NCI-H2171 treated with DMSO at 0.1 percent for 48 hours (cell line): ENCODE measurements at places on chromosomes 11 and 22.

GRCh38 chr11:62676698-62677097 is 2.2 kb downstream of the UBXN1 start:
- no peak for DNase-seq

- DNase-seq: no peak
Measured at GRCh38 chr11:15473954-15474837, 359.5 kb downstream of the INSC start.

- DNase-seq: no peak
Measured at GRCh38 chr11:12865863-12866595, 143.1 kb upstream of the RASSF10 start.

DNA sequence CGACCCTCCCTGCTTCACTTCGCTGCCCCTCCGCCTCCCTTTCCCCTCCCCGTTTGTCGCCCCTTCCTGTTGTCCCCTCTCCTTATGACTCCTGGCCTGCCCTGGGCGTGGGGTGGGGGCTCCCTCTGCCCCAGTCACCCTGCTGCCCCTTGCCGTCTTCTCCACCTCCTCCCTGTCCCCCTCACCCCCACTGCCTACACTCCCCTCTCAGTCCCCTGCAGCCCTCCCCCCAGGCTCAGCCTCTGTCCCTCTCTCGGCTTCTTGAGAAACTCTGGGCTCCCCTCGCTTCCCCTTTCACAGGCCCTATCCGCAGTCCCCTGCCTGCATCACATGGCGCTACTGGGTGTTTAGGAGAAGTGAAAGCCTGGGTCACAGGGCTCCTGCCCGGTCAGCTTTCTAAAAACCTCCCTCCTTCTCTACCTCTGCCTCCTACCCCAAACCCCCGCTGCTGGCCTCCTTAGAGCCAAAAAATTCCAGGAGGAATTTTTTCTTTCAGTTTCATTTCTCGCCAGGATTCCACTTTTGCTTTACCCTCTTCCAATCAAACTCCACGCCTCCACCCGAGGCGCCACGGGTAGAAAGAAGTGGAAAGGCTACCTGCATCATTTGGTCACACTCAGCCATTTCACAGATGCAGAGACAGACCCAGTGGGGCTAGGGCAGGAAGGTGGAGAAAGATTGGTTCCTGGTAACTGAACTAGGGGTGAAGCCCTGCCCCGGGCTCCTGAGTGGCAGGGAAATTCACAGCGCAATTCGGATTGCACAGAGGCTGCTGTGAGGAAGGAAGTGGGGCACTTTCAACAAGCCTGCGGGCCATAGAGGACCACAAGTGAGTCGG is at the start of gene SLC15A3:
Gene SLC15A3 (minus strand): TSS at position 273 of the 838 bp plus-strand sequence. CDS start 625 bp downstream, outside the sequence.
- DNase-seq: no peak

DNA sequence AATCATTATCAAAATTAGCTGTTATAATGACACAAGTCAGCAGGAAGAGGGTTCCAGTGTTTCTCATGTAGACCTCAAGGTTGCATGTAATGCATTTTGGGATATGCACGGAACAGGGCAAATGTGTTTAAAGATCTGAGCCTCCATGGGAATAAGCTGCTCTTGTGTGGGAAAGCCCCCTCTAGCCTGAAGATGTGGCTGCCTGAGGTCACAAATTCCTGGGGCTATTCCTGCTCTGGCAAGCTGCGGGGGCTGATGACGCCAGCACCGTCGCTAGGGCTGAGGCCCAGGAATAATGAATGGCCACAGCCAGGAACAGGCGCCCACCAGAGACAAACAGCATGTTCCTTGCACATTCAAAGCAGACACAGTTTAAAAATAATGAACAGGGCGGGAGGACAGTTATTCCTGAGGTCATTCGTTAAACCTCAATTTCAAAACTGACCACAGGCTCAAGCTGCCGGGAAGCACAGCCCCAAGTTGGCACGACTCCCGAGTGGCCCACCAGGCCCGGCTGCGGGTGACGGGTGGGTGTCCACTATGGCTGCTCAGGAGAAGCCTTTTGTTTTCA is 11.7 kb downstream of the OSBPL5 start:
- DNase-seq: no peak

- DNase-seq: no peak
Measured at GRCh38 chr22:23401910-23402274, 178.2 kb downstream of the IGLL1 start.
